CD4-positive, alpha-beta T cell treated with Interferon gamma for 1 hour (primary cell): ENCODE measurements at places on chromosomes 1 and 21.

- no peak for DNase-seq
Observed at GRCh38 chr1:182383934-182384333, 7.7 kb downstream of the GLUL start.

DNA sequence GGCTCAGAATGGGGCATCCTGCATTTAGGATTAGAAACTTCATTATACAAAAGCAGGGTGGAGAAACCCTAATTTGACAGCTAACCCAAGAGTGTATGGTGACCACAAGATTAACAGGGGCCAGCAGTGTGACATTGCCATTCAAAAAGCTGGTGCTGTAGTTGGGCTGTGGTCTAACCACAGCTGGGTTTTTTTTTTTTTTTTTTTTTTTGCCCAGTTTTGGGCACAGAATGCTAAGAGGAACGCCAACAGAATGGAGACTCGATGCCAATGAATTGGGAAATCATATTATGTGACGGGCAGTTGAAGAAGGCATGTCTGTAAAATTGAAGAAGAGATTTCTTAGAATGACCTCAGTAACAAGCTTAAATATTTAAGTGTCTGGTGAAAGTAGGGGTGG, 58.4 kb downstream of the NFIA start:
- no peak for DNase-seq

GRCh38 chr1:72241397-72241796, 40.9 kb downstream of the NEGR1 start:
- DNase-seq, result no peak

- DNase-seq, result no peak
Observed at GRCh38 chr1:63928186-63929105, 154.6 kb downstream of the ROR1 start.

DNA sequence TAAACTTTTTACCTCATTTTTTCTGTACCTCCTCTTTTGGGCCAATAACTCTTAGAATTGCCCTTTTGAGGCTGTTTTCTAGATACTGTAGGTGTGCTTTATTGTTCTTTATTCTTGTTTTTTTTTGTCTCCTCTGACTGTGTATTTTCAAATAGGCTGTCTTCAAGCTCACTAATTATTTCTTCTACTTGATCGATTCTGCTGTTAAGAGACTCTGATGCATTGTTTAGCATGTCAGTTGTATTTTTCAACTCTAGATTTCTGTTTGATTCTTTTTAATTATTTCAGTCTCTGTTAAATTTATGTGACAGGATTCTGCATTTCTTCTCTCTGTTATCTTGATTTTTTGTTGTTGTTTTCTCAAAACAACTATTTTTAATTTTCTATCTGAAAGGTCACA, 130.3 kb downstream of the PHTF1 start:
- DNase-seq, result no peak

- DNase-seq, result no peak
Observed at GRCh38 chr1:20200966-20201365, 14.6 kb upstream of the PLA2G2C start.

DNA sequence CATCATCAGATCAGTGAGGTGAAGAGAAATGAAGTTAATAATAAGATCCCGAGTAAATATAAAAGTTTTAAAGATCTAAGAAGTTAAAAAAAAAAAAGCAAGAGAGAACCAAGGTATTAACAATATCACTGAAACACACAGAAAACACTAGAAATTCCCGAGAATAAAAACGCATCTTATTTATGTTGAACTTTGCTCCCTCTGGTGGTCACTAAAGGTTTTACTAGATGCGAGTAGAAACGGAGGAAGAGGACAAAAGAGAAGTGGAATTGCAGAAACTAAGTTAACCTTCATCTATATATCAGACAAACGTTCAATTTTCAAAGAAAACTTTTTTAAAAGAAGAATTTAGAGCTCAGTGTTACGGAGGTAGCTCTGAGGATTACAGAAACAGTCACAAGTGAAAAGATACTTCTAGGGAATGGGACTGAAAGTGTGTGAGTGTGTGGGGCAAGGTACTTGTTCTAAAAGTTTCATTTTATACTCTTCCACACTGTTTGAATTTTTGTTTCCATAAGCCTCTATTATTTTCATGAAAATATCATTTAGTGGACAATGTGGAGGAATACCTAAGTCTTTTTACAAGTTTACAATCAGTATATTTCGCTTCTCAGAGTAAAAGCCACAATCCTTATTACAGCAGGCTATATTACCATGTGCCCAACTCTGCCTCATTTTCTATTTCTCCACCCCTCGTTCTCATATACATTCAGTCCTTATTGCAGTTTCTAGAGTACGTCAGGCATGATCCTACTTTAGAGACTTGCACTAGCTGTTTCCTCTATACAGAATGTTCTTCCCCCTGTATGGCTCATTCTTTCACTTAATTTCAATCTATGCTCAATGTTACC, 19.7 kb downstream of the ACBD6 start:
- no peak for DNase-seq

DNA sequence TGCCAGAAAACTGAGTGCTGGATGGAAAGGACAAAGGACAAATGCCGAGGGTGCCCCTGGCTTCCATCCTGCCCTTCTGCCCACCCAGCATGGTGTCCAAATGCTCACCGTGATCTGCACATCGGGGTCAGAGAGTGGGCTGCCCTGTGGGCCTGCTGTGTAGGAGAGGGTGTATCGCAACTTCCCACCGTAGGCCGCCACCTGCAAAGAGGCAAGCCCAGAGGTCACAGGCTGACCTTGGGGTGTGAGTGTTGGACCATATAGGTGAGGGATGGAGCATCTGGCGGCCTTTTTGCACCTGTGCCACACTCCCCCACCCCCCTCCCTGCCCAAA, 53.5 kb downstream of the LDLRAD2 start:
- no peak for DNase-seq

DNA sequence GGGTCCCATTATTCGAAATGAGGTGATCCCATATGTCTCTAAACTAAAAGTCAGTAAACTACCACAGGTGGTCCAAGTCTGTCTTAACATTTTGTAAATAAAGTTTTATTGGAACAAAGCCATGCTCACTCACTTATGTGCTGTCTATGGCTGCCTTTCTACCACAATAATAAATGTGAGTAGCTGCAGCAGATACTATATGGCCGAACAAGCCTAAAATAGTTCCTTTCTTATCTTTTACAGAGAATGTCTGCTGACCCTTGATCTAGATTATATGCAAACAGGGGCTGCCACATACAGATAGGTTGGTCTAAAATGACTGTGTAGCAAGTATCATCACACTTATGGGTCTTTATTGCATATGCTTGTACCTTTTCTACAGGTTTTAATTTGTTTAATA, 140.0 kb downstream of the VAV3 start:
- no peak for DNase-seq

DNA sequence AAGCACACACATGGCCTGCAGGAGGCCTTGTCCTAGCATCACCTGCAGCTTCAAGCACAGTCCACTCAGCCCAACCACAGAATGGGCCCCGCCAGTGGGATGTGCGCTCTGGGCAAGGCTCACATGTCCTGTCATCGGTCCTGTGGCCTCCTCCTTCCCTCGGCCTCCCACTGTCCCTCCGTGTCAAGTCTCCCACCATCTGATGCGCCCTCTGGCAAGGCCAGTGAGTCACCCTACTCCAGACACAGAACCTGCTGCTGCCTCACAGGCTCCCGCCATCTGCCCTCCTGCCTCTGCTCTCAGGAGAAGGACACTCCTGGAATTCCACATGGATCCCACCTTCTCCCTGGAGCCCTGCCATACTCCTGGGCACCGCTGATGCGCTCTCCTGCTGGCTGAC, 14.2 kb downstream of the KCNAB2 start:
- DNase-seq, result no peak

- no peak for DNase-seq
Observed at GRCh38 chr1:214993419-214993818, 89.1 kb upstream of the KCNK2 start.

DNA sequence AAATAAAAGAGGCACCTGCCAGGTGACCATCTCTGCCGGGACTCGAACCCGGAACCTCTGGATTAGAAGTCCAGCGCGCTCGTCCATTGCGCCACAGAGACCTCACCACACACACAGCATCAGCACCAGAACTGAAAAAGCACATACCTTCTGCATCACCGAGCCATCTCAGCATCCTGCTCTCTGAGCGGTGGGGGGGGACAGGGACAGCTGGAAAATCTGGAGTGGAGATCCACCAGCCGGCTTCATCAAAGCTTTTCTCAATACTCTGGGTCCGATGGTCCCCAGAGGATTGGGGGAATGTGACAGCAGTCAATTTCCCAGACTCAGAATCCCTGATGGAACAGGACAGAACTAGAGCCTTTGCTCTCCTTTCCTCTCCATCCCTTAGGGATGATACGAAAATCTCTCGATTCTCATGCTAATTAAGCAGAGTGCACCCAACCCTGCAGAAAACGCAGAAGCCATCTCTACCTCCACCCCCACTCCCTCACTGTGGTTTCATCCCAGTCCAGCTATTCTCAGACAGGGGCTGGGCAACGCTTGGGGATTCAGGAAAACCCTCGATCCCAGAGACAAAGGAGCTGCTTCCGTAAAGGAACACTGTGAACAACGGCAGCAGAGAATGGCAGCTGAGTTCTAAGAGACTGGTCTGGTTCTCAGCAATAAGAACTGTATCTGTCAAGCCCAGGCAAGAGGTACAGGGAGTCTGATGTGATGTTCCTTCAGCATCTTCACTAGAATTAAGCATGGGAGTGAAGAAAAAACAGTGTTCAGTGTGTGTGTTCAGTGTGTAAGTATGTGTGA, 29.6 kb upstream of the CADM3 start:
- DNase-seq, result no peak

- no peak for DNase-seq
Observed at GRCh38 chr21:24826822-24827221, 780.5 kb downstream of the MRPL39 start.

- DNase-seq, result no peak
Observed at GRCh38 chr1:8680664-8681650, 136.5 kb downstream of the RERE start.

GRCh38 chr1:26829184-26829911, 2.9 kb downstream of the ZDHHC18 start:
- no peak for DNase-seq
